Epithelial cell of proximal tubule (primary cell): ENCODE measurements at places on chromosomes 12 and 14. TPM values are rescaled to one million over a fixed set of nuclear protein-coding genes. Genes with fewer than 3 reads are reported as not detected.
A peak's percentile ranks its signal among the peaks of the same experiment; 100 is the strongest.

GRCh38 chr14:65926504-65926903 is 514.0 kb downstream of the FUT8 start:
- no peak for DNase-seq

GRCh38 chr14:80390906-80391305 is 179.6 kb upstream of the DIO2 start:
- peak; percentile 50 for DNase-seq

DNAJC22 gene
- 0.40 and 1.0 TPM in 2 replicates for total RNA-seq

GRCh38 chr14:69992564-69992963 is 113.3 kb downstream of the SMOC1 start:
- DNase-seq: no peak

CYP46A1 gene
- under 0.01 TPM in 1 of 2 replicates, not detected in the other for total RNA-seq

DNA sequence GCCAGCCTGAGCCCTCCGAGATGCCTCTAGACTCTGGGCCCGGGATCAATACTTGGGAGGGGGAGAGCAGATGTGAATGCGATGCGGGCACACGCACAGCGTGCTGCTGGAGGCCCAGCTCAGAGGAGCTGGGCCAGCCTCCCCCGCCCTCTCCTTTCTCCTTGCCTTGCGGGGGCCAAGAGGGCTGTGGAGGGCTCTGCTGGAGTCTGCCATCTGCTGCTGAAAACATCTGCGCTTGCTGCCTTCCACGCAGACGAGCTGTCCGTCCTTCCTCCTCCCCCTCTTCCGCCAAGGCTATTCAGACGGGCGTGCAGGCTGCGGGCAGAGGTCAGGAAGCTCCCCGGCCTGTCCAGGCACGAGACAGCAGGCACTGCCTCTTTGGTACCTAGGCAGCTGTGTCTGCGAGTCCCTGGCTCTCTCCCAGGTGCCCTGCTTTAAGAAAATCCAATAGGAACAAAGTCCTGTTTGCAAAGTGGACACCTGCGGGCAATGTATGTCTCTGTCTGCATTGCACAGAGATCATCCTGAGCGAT is 75.2 kb downstream of the SPRING1 start:
- DNase-seq: no peak

TGFB3 gene
- 0.36 and 1.3 TPM in 2 replicates for total RNA-seq

SSTR1 gene
- 0.06 and 0.87 TPM in 2 replicates for total RNA-seq

DNA sequence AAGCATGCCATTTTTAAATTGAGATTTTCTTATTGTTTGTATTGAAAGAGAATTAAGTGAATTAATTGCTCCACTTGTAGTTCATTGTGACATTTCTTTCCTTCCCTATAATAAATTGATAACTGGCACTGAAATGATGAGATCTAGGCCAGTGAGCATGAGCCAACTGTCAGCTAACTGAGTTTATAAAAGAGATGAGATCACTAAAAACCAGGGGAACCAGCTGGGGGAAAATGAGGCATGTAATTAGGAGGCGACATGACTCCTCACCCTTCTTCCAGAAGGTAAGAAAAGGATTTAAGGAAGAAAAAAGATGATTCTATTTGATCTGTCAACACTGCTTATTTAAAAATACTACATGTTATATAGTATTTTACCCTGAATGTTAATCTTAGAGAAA is 104.5 kb upstream of the DNM1L start:
- no peak for DNase-seq

DNA sequence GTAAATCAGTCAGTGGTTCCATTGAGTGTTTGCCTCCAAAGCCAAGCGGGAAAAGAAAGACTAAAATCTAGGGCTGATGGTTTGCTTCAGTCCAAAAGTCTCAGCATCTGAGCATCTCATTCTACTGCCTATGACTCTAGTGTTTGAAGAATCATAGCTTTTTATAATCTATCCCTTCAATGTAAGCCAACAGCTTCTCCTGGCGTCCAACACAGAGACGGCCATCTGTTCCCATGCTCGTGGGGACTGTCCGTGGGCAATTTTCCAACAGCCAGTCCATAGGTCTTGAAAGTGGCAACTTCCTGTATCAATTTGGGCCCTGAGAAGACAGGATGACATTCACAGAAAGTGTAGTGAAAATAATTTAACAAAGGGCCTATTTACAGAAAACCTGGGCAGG is 544.4 kb upstream of the TMEM132C start:
- no peak for DNase-seq

DNA sequence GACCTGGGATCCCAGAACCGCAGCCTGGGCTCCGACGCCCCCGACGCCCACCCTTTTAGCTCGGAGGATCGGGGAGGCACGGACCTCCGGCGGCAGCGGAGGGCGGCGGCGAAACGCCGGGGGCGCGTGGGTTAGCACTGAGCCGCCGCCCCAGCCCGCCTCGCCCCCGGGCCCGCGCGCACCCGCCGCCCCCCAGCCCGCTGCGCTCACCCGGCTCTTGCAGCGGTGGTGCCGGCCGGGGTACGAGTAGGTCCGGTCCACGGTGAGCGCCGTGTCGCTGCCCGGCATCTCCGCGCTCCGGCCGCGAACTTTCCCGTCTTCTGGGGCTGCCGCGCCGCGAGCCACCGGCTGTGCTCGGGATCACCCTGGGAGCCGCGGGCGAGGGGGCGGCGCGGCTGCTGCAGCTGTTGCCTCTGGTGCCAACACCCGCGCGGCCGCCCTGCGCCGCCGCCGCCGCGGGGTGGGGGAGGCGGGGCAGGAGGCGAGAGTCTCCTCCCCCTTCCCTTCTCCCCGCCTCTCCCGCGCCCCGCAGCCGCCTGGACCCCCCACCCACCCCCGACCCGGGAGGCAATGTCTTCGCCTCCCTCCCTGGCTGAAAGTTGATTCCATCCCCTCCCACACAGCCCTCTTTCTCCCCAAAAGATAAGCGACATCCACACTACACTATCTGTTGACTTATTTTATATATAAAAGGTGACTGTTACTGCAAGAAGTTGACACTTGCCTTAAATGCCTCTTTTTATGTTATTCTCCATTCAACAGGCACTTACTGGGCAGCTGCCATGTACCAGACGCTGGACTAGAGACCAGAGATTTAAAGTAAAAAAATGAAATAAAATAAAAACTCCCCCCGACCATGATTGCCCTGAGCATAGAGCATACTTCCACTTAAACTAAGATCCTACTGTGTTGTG is at the start of gene TMCC3:
TMCC3 (minus strand) TSS at position 415 of the 914 bp plus-strand sequence; CDS start at position 288, 127 bp downstream.
- no peak for DNase-seq

- DNase-seq: no peak
These were observed 21.1 kb downstream of the SMCO2 start for GRCh38 chr12:27467641-27468040.

SERPINA10 gene
- total RNA-seq: not detected in 2 replicates

FITM1 gene
- total RNA-seq: not detected in 2 replicates

DNA sequence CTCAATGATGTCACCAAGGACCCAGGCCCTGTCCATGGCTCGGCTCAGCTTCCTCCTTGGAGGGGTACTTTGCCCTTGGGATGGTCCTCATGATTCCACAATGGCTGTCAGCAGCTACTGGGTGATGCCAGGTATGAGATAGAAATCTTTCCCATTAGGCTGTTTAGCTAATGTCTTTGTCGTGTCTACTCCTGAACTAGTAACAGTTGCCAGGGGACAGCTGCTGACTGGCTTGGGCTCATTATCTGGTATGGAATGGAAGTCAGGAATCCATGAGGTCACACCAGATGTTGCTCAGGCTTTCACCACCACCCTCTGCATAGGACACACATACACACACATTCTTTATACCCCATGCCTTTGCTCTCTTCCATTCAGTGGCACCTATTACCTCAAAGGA is 9.2 kb downstream of the PRPH start:
- no peak for DNase-seq

SMCO2 gene
- not detected in 2 replicates for total RNA-seq

- DNase-seq: no peak
These were observed 40.7 kb downstream of the ELK3 start for GRCh38 chr12:96234591-96235483.

- no peak for DNase-seq
These were observed 20.5 kb downstream of the IRF2BPL start for GRCh38 chr14:77007975-77008421.

- DNase-seq: no peak
These were observed 250.6 kb upstream of the ARID2 start for GRCh38 chr12:45478931-45479330.

SLC4A8 gene
- 0.86 and 1.1 TPM in 2 replicates for total RNA-seq

SERPINA9 gene
- not detected in 2 replicates for total RNA-seq

- DNase-seq: no peak
These were observed 16.1 kb downstream of the GRIP1 start for GRCh38 chr12:66662729-66663128.

DNA sequence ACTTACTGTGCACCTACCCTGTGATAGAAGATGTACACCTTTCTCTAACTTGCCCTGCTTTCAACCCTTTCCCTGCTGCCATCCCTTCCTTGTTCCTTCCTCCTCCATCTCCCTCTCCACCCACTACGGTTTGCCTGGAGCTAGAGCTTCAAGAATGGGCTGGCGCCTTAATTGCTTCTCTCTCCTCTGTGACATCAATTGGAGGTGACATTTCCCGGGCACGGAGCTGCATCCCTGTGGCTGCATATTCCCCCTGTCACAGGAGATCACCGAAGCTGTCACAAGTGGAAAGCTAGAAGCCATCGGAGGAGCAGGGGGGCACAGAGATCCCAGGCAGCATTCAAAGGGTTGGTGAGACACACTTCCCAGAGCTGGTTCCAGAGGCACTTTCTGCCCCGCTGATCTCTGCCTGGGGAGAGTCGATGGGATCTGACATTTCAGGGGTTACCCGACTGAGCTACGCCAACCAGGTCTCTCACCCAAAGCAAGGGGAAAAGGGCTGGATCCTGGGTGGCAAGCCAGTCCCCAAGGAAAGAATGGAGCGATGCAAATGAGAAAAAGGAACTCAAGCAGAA is 604.9 kb downstream of the MED13L start:
- DNase-seq: no peak

GRCh38 chr12:14366209-14367039 is 942 bp downstream of the ATF7IP start:
- no peak for DNase-seq

GRCh38 chr12:95623554-95624170 is 72.4 kb upstream of the USP44 start:
- peak; percentile 80 for DNase-seq

C14orf180 gene
- not detected in 2 replicates for total RNA-seq

GSG1 gene
- total RNA-seq: 0.75 and 1.2 TPM in 2 replicates

CISTR gene
- not detected in 2 replicates for total RNA-seq

GRCh38 chr14:54881235-54881760 is 21.3 kb downstream of the GCH1 start:
- DNase-seq: no peak

KDM5A gene
- 20.8 and 32.5 TPM in 2 replicates for total RNA-seq

GALNT16 gene
- total RNA-seq: 0.14 and 0.35 TPM in 2 replicates

DNA sequence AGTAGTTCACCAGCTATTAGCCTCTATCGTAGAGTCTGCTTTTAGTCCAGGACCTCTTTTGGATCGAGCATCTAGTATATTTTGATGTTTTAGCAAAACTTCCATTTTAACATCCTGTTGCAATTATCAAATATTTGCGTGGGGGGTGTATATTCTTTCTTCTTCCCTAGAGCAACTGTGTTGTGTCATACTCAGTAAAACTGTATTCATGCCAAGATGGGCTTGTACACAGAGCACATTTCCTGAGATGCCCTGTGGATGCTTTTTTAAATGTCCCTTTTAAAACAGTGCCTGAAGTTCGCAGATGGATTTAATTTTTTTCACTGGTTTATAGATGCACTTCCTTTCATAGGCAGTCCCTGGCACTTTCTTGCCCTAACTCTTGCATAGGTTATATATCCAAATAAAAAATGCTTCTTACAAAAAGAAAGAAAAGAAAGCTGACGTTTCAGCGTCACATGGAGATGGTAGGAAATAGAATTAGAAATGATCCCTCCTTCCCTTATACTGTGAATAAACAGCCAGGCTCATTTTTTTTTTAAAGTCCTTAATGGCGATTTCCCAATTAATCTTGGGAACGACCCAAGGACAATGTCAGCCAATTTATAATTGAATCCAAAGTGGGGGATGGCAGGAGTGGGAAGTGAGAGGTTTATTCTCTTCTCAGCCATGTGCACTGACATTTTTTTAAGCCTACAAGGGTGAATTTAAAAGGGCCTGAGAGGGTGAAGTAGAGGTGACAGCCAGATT is 247.0 kb downstream of the SLC41A2 start:
- no peak for DNase-seq

GRCh38 chr12:82314406-82314892 is 43.7 kb downstream of the CCDC59 start:
- DNase-seq: no peak

DNA sequence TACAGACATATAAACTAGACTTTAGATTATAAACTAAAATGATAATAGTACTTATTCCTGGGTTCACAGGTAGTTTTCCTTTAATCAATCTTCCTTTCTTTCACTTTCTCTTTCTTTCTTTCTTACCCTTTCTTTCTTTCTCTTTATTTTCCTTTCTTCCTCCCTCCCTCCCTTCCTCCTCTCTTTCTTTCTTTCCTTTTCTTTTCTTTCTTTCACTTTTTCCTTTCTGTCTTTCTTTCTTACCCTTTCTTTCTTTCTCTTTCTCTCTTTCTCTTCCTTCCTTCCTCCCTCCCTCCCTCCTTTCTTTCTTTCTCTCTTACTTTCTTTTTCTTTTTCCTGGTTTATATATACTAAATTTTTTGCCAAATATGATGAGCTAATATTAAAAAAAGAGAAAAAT is 61.5 kb downstream of the CMKLR1 start:
- no peak for DNase-seq

DNA sequence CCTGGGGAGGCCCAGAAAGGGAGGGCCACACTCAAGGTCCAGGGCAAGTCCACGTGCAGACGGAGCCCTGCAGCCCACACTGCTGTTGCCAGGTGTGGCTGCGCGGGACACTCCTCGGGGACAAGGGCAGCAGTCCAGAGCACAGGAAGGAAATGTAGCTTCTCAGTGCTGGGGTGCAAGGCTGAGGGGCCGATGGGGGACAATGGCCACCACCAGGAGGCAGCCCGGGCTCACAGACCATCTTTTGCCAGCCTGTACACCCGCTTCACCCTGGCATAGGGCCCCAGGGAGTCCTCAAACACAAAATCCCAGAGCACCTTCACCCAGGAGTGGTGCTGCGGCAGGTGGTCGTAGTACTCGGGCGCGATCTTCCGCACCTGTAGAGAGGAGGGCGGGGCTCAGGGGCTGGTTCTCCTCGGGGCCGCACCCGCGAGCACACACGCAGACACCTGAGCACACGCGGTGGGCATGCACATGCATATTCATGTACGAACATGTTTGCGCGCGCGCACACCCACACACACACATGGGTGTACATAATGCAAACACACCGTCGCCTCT is 12.8 kb downstream of the DEGS2 start:
- DNase-seq: no peak

PLD4 gene
- total RNA-seq: not detected in 2 replicates

GRCh38 chr12:97941686-97942354 is 479.2 kb downstream of the RMST start:
- DNase-seq: no peak

- no peak for DNase-seq
These were observed 13.6 kb downstream of the ARHGEF40 start for GRCh38 chr14:21083565-21084325.

GRCh38 chr12:117202556-117202955 is 12.3 kb upstream of the FBXO21 start:
- DNase-seq: no peak

NIN gene
- total RNA-seq: 26.5 and 26.9 TPM in 2 replicates
